Epithelial cell of prostate (primary cell): ENCODE measurements at places on chromosomes 1 and 21.

DNA sequence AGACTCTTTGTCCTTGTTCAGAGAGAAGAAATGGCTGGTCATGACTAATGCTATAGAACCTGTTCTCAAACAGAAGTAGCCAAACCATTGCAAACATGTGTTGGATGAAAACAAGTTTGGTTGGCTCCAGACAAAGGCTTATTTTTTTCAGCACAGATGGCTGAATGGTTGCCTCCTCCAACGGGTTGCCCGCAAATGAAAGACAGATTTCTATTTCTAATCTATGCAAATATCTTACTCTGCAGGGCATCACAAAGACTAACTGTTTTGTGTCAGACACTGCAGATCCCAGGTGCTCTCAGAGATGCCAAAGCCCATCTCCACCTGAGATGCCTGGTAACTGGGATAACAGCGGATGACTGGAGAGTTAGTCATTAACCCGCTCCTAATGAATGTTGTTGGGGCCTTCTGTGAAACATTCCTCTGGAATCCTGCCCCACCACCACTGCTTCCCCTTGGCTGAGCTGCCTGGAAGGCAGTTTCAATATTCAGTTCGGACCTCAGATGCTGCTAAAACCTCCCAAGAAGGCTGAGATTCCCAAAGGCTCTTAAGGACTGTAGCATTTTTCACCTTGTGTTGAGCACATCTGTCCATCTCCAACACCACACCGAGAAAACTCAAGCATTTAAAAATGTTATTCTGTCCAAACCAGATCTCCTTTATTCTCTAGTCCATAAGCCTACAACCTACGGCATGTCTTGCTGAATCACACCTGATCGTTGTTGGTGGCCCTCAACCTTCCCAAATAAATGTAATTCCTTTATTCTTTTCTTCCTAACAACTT lies 104.4 kb downstream of the PTPN14 start:
- peak; percentile 84 for DNase-seq

DNA sequence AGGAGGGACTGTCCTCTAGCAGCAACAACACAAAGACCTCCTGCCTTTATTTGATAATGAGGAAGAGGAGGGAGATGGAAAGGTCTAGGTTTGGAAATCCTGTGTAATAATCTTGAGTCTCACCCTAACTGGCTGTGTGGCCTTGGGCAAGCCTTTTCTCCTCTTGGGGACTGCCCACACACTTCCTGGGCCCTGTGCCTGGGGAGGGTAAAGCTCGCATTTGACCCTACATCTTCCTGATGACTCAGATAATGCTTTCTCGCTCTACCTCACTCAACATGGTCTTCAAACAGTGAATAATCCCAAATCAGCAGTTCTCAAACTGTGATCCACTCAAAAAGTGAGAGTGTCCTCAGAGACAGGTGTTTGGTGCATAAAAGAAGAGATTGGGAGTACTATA lies 81.2 kb downstream of the VWA5B1 start:
- no peak for DNase-seq

GRCh38 chr21:37196847-37197246 lies 70.3 kb downstream of the VPS26C start:
- DNase-seq: no peak

DNA sequence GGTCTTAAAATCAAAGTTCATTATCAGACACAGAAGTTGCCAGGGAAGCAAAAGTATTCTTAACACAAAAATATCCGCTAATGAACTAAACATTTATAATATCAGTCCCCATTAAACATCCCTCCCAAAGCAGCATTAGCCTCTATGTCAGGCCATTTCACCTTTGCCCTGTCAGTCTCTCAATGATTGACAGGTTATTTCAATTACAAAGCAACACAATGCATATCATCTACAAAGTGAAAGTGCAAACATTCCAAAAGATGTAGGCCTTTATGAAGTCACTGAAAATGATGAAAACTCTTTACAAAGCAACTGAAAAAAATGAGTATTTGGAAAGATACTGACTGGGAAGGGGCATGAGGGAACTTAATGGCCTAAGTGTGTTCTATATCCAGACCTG lies 14.1 kb downstream of the ENAH start:
- DNase-seq: no peak

GRCh38 chr21:37337179-37337578 lies 29.4 kb upstream of the DYRK1A start:
- no peak for DNase-seq

DNA sequence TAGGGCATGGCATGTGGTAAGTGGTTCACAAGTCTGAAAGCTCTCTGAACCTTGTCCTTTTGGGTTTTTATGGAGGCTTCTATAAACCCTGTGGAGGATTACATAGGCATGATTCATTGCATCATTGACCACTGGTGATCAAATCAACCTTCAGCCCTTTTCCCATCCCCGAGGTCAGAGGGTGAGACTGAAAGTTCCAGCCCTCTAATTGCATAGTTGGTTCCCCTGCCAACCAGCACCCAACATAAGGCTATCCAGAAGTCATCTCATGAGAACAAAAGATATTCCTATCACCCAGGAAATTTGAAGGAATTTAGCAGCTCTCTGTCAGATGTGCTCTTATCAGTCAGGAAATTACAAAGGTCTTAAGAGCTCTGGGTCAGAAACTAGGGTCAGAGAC lies 89.5 kb upstream of the ARTN start:
- no peak for DNase-seq

DNA sequence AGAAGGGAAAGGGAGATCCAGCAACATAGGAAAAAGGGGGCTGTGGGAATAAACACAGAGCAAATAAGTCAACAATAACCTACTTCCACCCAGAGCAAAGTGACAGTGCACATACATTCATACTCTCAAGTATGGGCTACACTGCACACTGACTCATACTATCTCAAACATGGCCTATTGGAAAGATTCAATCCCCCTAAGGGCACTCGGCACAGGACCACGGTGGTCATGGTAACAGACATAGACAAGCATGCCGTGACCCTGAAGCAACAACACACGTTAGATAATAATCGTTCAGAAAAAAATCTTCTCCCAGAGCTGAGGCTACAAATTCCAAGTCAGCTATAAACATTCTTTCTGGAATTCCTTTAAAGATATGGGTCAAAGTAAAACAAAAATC lies 16.8 kb upstream of the JAK1 start:
- DNase-seq: peak; percentile 81

DNA sequence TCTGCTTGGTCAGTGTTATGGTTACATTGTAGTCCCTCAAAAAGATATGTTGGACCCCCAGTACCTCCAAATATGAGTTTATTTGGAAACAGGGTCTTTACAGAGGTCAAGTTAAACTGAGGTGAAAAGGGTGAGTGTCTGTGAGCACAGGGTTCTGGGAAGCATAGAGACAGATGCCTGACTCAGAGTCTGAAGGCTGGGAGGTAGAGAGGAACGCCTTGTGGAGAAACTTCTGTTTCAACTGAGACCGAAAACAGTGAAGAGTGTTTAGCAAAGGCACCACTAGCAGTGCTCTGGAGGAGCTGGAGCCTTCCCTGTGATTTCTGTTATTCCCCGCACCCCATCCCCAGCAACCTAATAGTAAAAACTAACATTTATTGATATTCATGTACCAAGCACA lies 65.2 kb upstream of the LRRC8D start:
- no peak for DNase-seq

DNA sequence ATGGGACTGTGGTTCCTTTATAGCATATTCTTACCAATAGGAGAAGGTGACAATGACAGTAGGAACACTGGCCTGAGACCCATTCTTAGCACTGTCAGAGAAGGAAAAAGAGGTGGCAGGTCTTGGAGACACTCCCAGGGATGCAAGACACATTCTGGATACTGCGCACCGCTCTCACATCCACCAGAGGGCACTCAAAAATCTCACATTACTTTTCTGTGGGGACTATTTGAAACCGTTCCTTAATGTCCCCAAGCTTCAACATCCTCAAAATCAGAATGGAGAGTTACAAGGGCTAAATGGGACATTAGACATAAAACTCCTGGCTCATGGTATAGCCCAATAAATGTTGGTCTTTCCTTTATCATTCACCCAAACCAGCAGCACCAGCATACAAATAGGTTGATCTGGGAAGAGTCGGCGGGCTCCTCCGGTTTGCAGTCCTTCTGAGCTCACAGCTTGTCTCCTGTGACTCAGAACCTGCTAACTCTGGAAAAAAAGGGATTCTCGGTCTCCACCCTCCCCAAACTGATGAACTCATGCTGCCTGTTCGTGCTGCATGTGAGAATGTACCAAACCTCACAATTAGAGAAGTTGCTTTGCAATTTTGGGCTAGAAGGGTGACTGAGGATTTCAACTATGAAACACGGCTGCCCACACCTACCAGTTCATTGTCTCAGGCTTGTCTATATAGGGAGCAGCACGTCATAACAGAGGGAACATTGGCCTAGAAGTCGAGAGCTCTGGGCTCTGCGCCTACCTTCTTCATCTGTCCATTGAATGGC lies 40.2 kb downstream of the IL12RB2 start:
- DNase-seq: peak; percentile 75

DNA sequence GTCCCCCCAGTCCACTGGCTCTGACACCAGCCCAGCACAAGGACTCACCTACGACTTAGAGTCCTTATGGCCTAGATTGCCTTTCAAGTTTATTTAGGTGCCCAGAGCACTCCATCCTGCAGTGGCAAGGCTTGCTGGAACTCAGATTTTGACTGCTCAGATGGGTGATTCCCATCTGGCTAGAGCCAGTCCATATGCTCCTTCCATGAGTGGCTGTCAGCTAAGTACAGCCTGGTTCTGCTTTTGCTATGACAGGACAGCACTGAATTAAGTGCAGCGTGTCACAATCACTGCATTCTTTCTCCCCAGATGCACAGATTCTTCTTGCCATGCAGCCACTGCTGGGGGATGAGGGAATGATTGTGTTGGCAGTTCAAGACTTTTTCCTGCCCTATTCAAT lies 43.8 kb downstream of the GPR52 start:
- no peak for DNase-seq

GRCh38 chr21:35333831-35334618 lies 284.9 kb upstream of the RUNX1 start:
- no peak for DNase-seq

DNA sequence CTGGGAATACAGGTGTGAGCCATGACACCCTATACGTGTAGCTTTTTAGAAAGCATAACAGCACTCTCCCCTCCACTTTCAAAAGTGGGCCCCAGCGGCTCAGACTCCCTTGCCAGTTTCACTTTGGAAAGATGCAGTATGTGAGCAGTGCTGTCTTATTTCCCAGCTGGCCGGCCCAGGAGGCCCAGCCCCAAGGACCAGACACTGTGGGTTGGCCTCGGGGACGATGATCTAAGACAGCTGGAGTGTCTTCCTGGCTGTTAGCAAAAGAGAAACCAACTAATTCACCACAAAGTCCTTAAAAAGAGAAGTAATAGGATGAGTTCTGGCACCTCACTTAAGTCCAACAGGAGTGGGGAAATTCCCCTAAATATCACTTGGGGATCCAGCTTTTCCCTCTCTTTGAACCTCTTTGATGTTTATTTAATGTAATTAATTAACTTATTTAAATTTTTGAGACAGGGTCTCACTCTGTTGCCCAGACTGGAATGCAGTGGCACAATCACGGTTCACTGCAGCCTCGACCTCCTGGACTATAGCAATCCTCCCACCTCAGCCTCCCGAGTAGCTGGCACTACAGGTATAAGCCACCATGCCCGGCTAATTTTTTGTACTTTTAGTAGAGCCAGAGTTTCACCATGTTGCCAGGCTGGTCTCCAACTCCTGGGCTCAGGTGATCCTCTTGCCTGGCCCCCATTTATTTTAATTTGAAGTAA lies 17.6 kb upstream of the CLIC4 start:
- no peak for DNase-seq

GRCh38 chr1:202959276-202959620 lies 1.1 kb upstream of the ADIPOR1 start:
- no peak for DNase-seq

- DNase-seq: no peak
Observed at GRCh38 chr1:29029667-29030066, 94.0 kb downstream of the TMEM200B start.

GRCh38 chr1:84946631-84947030 lies 50.3 kb downstream of the MCOLN2 start:
- no peak for DNase-seq

GRCh38 chr1:37113285-37113997 lies 79.1 kb upstream of the GRIK3 start:
- no peak for DNase-seq

GRCh38 chr1:105608713-105609112 lies 1447.8 kb upstream of the PRMT6 start:
- DNase-seq: no peak

DNA sequence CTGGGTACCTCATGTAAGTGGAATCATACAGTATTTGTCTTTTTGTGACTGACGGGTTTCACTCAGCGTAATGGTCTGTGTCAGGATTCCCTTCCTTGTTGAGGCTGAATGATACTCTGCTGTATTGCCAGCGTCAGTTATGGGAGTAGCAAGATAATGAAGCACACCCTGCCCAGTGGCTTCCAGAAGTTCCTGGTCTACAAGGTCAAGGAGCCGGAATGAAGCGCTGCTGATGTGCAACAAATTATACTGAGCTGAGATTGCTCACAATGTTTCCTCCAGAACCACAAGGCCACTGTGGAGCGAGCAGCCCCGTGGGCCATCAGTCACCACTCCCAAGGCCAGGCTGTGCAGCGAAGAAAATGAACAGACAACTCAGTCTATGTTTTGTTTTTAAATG lies 24.0 kb upstream of the TDRD10 start:
- DNase-seq: no peak

DNA sequence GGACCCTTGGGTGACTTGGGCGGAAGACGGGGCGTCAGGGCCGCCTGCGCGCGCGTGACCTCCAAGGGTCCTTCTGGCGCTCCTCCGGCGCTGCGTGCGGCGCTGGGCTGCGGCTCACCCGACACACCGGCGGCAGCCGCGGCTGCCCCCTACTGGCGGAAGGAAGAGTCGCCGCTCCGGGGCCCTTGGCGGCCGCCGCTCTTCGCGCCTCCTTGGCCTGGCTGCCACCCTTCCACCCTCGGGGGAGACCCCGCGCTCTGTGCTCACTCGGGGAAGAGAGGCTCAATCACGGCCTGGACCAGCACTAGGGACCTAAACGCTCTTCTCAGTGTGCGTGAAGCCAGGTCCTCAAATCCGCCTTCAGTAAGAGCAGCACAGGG lies 89.7 kb downstream of the DMRTA2 start:
- DNase-seq: no peak

- no peak for DNase-seq
Observed at GRCh38 chr1:200139661-200140250, 112.2 kb downstream of the NR5A2 start.

GRCh38 chr1:211313392-211313791 lies 13.2 kb upstream of the TRAF5 start:
- DNase-seq: no peak

DNA sequence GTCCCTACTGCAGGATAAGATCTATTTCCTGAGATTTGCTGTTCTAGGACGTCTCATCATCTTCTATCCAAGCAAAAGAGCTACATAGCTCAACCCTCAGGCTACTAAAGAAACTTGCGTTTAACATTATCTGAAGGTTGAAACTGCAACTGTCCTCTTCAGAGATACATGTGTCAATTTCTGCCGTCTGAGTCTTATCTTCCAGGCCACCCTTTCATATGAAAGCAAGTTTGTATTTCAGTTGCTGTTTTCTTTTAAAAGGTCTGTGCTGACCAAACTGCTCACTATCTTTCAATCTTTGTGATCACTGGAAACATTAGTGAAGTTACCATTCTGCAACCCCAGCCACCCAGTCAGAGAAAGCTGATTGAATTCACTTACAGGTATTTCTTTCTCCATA lies 108.6 kb upstream of the RAB3GAP2 start:
- DNase-seq: no peak

- no peak for DNase-seq
Observed at GRCh38 chr1:234537236-234537635, 58.3 kb upstream of the TARBP1 start.
